ENCODE measurements at places on chromosomes 12 and 14.

GRCh38 chr12:103840462-103840875, 565 bp downstream of the NT5DC3 start:
- DNase-seq, result no peak

GRCh38 chr14:67933266-67933665, 113.7 kb downstream of the RAD51B start:
- DNase-seq, result no peak

DNA sequence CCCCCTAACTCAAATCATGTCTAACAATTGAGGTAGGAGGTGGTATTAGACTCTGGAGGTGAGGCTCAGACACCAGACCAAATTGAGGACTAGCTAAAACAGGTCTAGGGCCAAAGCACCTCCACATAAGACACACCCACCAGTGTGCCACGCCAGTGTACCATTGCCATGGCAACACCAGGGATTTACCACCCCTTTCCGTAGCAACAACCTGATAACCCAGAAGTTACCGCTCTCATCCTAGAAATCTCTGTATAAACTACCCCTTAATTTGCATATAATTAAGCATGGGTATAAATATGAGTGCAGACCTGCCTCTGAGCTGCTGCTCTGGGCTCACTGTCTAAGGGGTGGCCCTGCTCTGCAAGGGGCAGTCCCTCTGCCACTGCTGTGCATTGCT, 57.4 kb upstream of the PPP2R5C start:
- no peak for DNase-seq

- peak; percentile 20 for DNase-seq
These were observed 509 bp downstream of the PLEKHG6 start for GRCh38 chr12:6310771-6311610.

GRCh38 chr12:12265571-12266388, 1.1 kb downstream of the LRP6 start:
- no peak for DNase-seq

DNA sequence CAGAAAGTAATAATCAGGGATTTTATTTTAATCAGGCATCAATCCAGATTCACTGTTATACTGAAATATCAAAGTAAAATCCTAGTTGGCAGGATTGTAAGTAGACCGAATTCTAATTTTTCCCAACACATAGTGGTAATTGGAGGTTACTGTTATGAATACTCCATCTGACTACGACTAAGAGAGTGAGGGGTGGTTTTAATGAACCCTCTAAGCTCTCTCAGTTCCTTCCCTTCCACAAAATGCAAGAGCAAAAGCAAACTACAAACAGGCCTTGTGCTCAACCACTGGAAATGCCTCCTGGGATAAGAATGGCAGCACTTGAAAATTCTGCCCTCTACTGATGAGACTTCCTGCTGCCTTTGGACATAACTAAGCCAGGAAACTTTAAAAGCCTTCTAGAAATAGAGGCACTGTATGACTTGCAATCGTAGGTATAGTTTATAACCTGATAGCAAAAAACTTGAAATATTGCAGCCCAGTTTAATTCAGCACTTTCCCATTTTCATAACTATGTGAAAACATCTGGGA, 184.8 kb downstream of the SLC16A7 start:
- DNase-seq, result no peak

DNA sequence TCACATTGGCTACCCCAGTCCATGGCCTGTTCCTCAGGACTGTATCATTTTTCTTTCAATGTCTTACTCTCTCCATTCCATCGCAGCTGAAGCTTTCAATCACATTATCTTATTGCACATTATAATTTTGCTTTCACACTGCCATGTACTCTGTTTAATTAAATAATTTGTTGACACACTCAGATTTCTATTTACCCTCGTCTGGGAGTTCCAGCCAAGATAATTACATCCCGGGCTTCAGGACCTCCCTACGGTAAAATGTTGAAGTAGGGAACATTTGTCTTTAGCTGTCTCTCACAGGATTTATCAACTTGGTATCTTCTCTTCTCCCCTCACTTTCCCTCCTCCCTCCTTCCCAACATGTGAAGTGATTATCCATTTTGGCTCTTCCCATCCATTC, 177.2 kb upstream of the RASSF8 start:
- no peak for DNase-seq

All from NCI-H2171 (cell line).